ENCODE measurements at places on chromosomes 3 and 15. TPM values are rescaled to one million over a fixed set of nuclear protein-coding genes. Genes with fewer than 3 reads are reported as not detected.

- DNase-seq: no peak
These were observed 392.6 kb upstream of the ADAMTS9 start for GRCh38 chr3:65080432-65080831.

- no peak for DNase-seq
These were observed 39.5 kb downstream of the TCF12 start for GRCh38 chr15:56957812-56958406.

GRCh38 chr3:186281176-186281575 lies 80.9 kb downstream of the DGKG start:
- DNase-seq: no peak

DNA sequence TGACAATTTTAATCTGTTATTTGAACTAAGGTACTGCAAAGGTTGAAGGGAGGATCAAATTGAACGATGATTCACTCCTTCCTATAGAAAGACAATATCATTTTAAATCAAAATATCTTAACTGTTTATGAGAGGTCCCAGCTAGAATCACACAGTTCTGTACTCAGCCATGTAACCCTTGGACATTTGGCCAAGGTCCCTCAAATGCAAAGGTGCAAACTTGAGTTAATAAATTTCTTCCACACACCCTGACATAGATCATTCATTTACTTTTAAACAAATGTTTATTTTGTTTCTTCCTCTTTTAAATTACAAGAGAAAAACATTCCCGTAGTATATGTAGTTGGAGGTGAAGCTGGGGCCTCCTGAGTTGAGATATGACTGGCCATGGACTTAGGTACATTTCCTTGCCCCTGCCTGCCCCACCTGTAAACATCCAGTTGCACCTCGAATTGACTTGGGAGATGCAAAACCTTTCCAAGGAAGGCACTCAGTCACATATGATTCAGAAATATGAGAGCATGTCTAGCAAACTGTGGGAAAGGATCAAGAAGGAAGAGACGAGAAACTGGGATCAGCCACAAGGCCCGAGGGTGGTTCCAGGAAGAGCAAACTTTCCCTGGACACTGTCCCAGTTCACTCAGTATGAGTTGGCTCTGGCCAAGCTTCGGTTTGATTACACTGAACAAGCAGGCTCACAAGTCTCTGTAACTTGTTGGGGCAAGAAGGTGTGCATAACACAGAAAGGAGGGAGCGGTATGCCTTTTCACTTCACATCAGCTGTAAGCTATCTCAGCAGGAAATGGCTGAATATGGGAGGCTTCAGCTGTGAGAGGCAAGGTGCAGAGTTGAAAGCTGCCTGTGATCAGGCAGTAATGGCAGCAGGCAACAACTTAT lies 6.7 kb downstream of the TNFSF10 start:
- DNase-seq: peak; percentile 78

GRCh38 chr15:74209560-74209958 lies 7.0 kb upstream of the STRA6 start:
- no peak for DNase-seq

DNA sequence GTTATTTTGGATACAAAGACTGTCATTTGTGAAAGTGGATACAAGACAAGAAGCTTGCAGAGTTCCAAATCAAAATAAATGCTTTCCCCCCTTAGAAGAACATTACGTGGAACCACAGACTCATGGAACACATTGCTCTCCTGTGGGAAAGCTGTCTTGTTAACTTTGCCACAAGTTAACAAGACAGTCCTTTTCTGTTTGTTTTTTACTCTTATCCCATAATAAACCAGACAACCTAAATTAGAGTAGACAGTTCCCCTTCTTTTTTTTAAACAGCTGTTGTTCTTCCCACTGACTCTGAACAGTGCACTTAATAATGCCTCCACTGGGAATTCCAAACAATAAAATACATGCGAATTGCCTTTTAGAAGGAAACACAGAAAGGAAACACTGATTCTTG lies 255.3 kb upstream of the UBE2E2 start:
- no peak for DNase-seq

DNA sequence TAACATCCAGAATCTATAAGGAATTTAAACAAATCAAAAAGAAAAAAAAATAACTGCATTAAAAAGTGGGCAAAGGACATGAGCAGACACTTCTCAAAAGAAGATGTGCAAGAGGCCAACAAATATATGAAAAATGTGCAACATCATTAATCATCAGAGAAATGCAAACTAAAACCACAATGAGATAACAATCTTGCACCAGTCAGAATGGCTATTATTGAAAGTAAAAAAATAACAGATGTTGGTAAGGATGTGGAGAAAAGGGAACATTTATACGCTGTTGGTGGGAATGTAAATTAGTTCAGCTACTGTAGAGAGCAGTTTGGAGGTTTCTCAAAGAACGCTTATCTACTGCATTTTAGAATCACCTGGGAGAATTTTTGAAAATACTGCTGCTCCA lies 186.1 kb downstream of the OTOL1 start:
- DNase-seq: no peak

- no peak for DNase-seq
These were observed 8.3 kb downstream of the BMF start for GRCh38 chr15:40100123-40100946.

Gene PCOLCE2
- total RNA-seq: not detected

All from CD4-positive, CD25-positive, alpha-beta regulatory T cell (primary cell).